ENCODE measurements at places on chromosomes 2 and 18.
A peak's percentile ranks its signal among the peaks of the same experiment; 100 is the strongest.

DNA sequence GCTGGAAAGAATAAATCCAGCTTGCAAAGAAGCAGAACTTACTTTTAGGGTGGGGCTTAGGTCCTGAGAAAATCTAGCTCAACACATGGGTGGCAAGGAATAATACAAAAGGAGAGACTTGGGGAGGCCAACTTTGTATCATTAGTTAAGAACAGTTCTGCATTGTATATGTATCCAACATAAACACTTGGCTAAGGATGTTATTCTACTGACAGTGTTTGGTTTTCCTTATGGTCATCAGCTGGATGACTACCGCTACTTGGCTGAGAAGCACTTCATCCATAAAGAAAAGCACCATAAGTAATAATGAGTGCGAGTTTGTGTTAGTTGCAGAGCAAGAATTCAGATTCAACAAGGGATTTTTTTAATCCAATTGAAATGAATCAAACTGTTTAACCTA, 614.9 kb downstream of the ARHGAP15 start:
- H3K27me3 ChIP-seq, result no peaks in the 10 kb centered on the region
- H3K27ac ChIP-seq, result no peak overlapping the region
- DNase-seq, result no peak
- H3K36me3 ChIP-seq, result no peaks in the 10 kb centered on the region
- H3K4me3 ChIP-seq, result no peak overlapping the region

DNA sequence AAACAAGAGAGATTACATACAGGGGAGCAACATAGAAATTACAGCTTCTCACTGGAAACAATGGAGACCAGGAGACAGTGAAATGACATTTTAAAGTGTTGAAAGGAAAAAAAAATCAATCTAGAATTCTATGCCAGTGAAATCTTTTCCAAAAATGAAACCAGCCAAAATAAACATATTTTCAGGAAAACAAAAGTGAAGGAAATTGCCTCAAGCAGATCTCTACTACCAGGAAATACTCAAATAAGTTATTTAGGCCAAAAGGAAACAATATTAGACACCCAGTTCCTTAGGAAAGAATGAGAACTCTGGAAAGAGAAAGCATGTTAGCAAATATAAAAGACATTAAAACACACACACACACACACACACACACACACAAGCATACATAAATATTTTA, 339.9 kb upstream of the NCKAP5 start:
- H3K36me3 ChIP-seq, result no peaks in the 10 kb centered on the region
- no peak overlapping the region for H3K27ac ChIP-seq
- H3K4me3 ChIP-seq, result no peak overlapping the region
- no peaks in the 10 kb centered on the region for H3K27me3 ChIP-seq
- DNase-seq, result no peak

GRCh38 chr2:151543876-151544275, 134.2 kb downstream of the RIF1 start:
- H3K36me3 ChIP-seq, result no peaks in the 10 kb centered on the region
- no peak overlapping the region for H3K4me3 ChIP-seq
- no peaks in the 10 kb centered on the region for H3K4me1 ChIP-seq
- H3K27me3 ChIP-seq, result 0 out of 2 replicates have a peak, but pooled peaks cover 3% of the 10 kb centered on the region
- no peak for DNase-seq

DNA sequence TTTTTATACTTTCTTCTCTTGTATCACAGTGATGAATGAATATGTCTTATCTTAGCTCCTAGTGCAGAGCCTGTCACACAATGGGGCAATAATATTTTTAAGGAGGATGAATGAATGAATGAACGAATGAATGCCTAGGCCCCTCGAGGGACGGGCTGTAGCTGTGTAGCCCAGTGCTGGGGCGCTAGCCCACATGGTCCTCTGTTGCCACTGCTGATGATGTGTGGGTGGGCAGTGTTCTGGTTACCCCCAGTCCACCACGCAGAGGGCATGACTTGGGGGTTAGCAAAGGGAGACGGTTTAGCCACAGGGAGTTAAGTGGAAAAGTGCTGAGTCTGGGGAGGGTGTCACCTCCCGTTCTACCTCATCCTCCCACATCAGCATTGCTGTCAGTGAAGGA, 134.2 kb downstream of the SMAD7 start:
- DNase-seq, result no peak
- no peak overlapping the region for H3K4me3 ChIP-seq
- H3K27me3 ChIP-seq, result no peaks in the 10 kb centered on the region
- H3K4me1 ChIP-seq, result no peaks in the 10 kb centered on the region
- no peaks in the 10 kb centered on the region for H3K36me3 ChIP-seq

- H3K4me1 ChIP-seq, result no peaks in the 10 kb centered on the region
- H3K36me3 ChIP-seq, result no peaks in the 10 kb centered on the region
- H3K27me3 ChIP-seq, result no peaks in the 10 kb centered on the region
- DNase-seq, result no peak
- H3K27ac ChIP-seq, result no peak overlapping the region
- no peak overlapping the region for H3K4me3 ChIP-seq
Observed at GRCh38 chr2:240142256-240142775, 1.9 kb upstream of the OTOS start.

GRCh38 chr18:8381821-8382459, 227.3 kb upstream of the RAB12 start:
- no peaks in the 10 kb centered on the region for H3K36me3 ChIP-seq
- DNase-seq, result no peak
- H3K27ac ChIP-seq, result no peak overlapping the region

- H3K36me3 ChIP-seq, result no peaks in the 10 kb centered on the region
- DNase-seq, result no peak
- H3K4me1 ChIP-seq, result no peaks in the 10 kb centered on the region
- H3K4me3 ChIP-seq, result no peak overlapping the region
- H3K27ac ChIP-seq, result no peak overlapping the region
- H3K27me3 ChIP-seq, result no peaks in the 10 kb centered on the region
Observed at GRCh38 chr18:74869904-74870863, 272.5 kb downstream of the ZNF407 start.

DNA sequence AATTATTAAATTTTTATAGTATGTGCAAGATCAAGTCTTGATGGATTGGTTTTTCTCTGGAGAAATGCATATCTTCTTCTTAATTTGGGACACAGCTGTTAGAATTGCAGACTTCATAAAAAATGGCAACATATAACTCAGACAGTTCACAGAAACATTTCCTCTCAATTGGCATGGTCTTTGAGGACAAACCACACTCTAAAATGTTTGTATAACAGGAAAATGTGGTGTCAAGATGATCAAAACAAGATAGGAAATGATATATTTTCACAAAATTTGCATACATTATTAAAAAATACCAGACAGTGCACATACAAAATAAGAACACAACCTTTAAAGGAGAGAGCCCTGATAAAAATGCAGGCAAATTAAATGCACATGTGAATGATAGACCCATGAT, 63.9 kb downstream of the ICOS start:
- no peaks in the 10 kb centered on the region for H3K36me3 ChIP-seq
- no peak for DNase-seq
- no peak overlapping the region for H3K27ac ChIP-seq

- no peaks in the 10 kb centered on the region for H3K36me3 ChIP-seq
- H3K4me3 ChIP-seq, result no peak overlapping the region
- DNase-seq, result no peak
- H3K27ac ChIP-seq, result no peak overlapping the region
Observed at GRCh38 chr18:42113529-42114191, 158.6 kb downstream of the PIK3C3 start.

GRCh38 chr2:150716186-150716585, 228.7 kb upstream of the RND3 start:
- DNase-seq, result no peak
- H3K27ac ChIP-seq, result no peak overlapping the region
- H3K36me3 ChIP-seq, result no peaks in the 10 kb centered on the region
- H3K27me3 ChIP-seq, result no peaks in the 10 kb centered on the region

- no peak overlapping the region for H3K4me3 ChIP-seq
- peak; percentile 42 for DNase-seq
- no peaks in the 10 kb centered on the region for H3K4me1 ChIP-seq
- no peak overlapping the region for H3K27ac ChIP-seq
Observed at GRCh38 chr2:6977113-6977741, 60.0 kb downstream of the RNF144A start.

GRCh38 chr2:157182834-157183396, 74.6 kb upstream of the GALNT5 start:
- no peaks in the 10 kb centered on the region for H3K27me3 ChIP-seq
- no peak overlapping the region for H3K4me3 ChIP-seq
- H3K36me3 ChIP-seq, result no peaks in the 10 kb centered on the region
- peak; percentile 50 for DNase-seq

DNA sequence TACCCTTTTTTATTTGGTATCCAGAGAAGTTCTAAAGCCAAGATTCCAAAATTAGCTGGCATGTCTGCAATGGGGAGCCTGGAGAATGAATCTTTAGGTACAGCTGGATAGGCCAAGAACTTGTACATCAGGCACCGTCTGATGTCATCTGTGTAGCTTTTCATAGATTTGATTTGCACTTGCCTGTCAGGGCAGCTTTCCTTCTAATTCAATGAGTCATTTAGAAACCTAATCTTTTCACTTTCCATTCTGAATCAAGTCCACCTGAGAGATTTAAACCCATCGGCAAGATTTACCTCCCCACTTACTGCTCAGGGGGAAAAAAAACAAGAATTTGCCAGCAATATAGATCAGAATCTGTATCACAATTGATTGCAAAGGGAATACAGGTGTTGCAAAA, 60.9 kb upstream of the ACAA2 start:
- DNase-seq, result no peak
- H3K4me3 ChIP-seq, result no peak overlapping the region
- no peaks in the 10 kb centered on the region for H3K36me3 ChIP-seq
- H3K4me1 ChIP-seq, result no peaks in the 10 kb centered on the region

GRCh38 chr2:71926089-71926447, 221.6 kb downstream of the CYP26B1 start:
- H3K4me1 ChIP-seq, result no peaks in the 10 kb centered on the region
- no peak for DNase-seq
- H3K36me3 ChIP-seq, result no peaks in the 10 kb centered on the region
- no peak overlapping the region for H3K27ac ChIP-seq
- H3K4me3 ChIP-seq, result no peak overlapping the region
- no peaks in the 10 kb centered on the region for H3K27me3 ChIP-seq

DNA sequence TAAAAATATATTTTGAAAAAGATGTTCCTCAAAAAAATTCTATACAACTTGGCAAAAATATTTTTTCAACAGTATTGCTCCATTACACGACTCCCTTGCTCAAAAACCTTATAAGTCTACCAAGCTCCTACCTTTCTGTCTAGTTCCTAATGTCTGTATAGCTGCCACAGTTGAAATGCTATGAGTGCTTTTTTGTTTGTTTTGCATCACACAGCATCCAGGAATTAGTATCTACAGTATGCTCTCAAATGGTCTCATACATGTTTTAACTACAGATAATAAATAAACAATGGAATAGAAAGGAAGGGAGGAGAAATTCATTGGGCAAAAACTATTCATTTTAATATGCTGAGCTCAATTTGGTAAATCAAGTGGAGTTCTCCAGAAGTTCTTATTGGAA, 17.3 kb downstream of the ACADL start:
- no peaks in the 10 kb centered on the region for H3K36me3 ChIP-seq
- H3K27ac ChIP-seq, result no peak overlapping the region
- H3K4me1 ChIP-seq, result no peaks in the 10 kb centered on the region
- no peak overlapping the region for H3K4me3 ChIP-seq
- no peak for DNase-seq

GRCh38 chr2:120974950-120975349, 239.3 kb downstream of the GLI2 start:
- no peaks in the 10 kb centered on the region for H3K36me3 ChIP-seq
- no peak for DNase-seq
- H3K4me3 ChIP-seq, result no peak overlapping the region
- no peaks in the 10 kb centered on the region for H3K4me1 ChIP-seq

- H3K36me3 ChIP-seq, result no peaks in the 10 kb centered on the region
- H3K4me3 ChIP-seq, result no peak overlapping the region
- DNase-seq, result no peak
Observed at GRCh38 chr18:68298330-68298729, 416.6 kb downstream of the TMX3 start.

GRCh38 chr2:108271691-108272253, 16.9 kb upstream of the SULT1C2 start:
- peaks cover 9% of the 10 kb centered on the region for H3K4me1 ChIP-seq
- H3K27ac ChIP-seq, result peak overlapping the region; percentile 49
- no peaks in the 10 kb centered on the region for H3K36me3 ChIP-seq
- no peaks in the 10 kb centered on the region for H3K27me3 ChIP-seq
- H3K4me3 ChIP-seq, result peak overlapping the region; percentile 43
- no peak for DNase-seq

DNA sequence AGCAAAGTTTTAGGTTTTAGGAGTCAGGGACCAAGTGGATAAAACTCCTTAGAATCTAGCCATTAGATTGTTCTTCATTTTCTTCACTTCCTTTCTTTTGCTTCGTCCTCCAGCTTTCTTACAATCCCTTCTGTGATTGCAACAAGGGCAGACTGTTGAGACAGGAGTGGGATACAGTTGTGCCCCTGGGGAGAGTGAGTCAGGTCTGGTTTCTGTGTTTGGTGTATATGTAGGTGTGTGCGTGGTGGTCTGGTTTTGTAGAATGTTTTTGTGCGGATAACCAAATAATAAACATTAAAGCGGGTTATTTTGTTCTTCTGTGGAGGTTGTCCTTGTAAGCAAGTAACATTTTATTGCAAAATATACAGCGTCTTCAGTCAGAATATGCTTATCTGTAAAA, 7.3 kb downstream of the INSIG2 start:
- H3K4me3 ChIP-seq, result no peak overlapping the region
- H3K27ac ChIP-seq, result no peak overlapping the region
- H3K27me3 ChIP-seq, result no peaks in the 10 kb centered on the region
- no peaks in the 10 kb centered on the region for H3K4me1 ChIP-seq

DNA sequence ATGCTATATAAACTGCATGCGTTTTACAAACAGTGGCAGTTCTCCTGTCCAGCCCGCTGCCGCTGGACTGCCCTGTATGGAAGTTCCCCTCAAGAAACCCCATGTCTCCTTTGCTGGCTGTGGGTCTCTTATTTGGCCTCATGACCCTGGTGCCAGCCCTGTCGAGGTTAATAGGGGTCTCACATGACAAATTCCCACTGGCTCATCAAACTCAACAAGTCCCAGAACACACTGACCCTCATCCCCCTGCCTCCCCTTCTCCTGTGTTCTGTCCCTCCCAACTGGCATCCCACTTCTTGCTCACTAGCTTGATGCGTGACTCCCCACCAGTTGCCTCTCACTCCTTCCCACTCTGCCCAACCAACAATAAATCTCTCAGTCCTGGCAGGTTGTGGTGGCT, 137.6 kb upstream of the HS6ST1 start:
- no peak for DNase-seq
- H3K36me3 ChIP-seq, result no peaks in the 10 kb centered on the region
- no peaks in the 10 kb centered on the region for H3K27me3 ChIP-seq
- H3K4me3 ChIP-seq, result no peak overlapping the region
- no peaks in the 10 kb centered on the region for H3K4me1 ChIP-seq

DNA sequence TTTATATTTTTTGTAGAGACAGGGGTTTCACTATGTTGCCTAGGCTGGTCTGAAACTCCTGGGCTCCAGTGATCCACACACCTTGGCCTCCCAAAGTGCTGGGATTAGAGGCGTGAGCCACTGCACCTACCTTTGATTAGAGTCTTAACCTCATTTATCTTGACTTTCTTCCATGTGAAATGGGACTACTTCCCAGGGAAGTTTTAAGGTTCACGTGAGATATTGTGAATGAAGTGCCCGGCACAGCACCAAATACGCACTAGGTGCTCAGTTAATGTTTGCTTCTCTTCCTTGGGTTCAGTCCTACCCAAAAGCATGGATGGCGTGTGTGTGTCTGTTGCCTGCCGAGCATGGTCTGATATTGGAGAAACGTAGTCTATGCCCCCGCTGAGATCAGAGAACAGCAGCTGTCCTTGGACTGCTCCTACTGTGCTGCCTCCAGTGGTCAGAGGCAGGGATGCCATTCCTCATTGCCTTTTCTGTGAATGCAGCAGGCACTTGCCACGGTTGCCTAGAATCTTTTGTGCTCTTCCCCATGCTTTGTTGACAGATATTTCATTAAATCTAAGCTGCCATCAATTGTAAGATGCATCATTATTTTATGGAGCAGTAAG, 12.3 kb upstream of the TFCP2L1 start:
- H3K4me1 ChIP-seq, result no peaks in the 10 kb centered on the region
- H3K4me3 ChIP-seq, result no peak overlapping the region
- peak; percentile 13 for DNase-seq
- H3K27me3 ChIP-seq, result no peaks in the 10 kb centered on the region
